Kidney tubule cell (primary cell): ENCODE measurements at places on chromosomes 6 and 20.
A peak's percentile ranks its signal among the peaks of the same experiment; 100 is the strongest.

- no peak for DNase-seq
Measured at GRCh38 chr6:18707714-18708439, 320.7 kb downstream of the RNF144B start.

GRCh38 chr6:126805861-126806260, 312.6 kb upstream of the RSPO3 start:
- no peak for DNase-seq

GRCh38 chr6:72418495-72418894, 203.4 kb upstream of the KCNQ5 start:
- peak; percentile 12 for DNase-seq

GRCh38 chr6:165566088-165566828, 96.8 kb downstream of the PDE10A start:
- no peak for DNase-seq

DNA sequence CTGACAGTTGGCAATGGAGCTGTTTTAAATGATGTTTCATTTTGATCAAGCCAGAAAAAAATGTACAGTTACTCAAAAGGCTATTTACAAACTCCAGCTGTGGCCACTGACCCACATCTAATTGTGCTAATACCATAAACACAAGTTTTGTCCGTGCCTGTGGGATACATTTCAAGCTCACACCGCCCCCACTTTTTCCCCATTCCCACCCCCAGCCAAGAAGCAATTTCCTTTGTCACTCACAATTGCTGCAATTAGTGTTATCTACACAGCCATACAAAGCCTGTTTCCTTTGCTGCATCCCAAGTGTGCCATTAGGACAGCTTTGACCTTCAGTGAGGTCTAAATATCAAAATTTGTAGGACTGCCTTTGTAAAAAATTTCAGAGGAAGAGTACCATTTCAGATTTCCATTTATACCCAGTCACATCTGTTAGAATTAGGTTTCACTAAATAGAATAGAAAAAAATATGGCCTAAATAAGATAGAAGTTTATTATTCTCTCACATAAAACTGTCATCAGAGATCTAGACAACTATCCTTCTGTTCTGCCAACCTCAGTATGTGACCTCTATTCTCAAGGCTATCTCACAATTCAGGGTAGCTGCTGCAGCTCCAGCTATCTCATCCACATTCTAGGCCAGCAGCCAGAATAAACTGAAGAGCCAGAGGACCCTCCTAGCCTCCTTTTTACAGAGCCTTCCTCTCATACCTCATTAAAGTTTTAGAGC, 202.6 kb downstream of the NFATC2 start:
- no peak for DNase-seq
